Mononuclear cell (primary cell): ENCODE measurements at places on chromosomes 3 and 15. TPM values are rescaled to one million over a fixed set of nuclear protein-coding genes. Genes with fewer than 3 reads are reported as not detected.

KNG1 gene
- 0.21 TPM for total RNA-seq

DPPA2 gene
- not detected for total RNA-seq

CNTN3 gene
- total RNA-seq: not detected

SLC22A14 gene
- 0.10 TPM for total RNA-seq

CORO2B gene
- 0.10 TPM for total RNA-seq

TRPC1 gene
- 5.1 TPM for total RNA-seq

NOX5 gene
- total RNA-seq: not detected
